Stimulated activated CD8-positive, alpha-beta memory T cell treated with anti-CD3 and anti-CD28 coated beads, Interleukin-15, amount 100 ng/mL, for 24 hours (primary cell): ENCODE measurements at places on chromosomes 16 and 17.

DNA sequence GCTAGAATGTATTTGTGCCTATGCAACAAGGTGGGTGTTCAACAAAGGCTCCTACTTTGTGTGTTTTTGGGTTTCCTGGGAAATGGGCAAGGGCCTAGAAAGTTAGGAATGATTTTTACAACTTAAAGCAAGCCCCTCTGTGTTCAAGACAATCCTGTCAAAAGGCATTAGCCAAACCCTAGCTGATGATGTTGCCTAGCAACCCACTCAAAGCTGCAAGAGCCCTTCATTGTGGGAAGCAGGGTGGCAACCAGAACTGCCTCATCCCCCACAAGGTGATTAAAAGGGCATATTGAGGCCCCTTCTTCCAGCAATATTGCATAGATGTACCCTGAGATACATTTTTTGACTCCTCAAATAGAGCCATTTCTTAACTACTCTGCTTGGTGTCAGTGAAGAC is 16.0 kb upstream of the RASL10B start:
- DNase-seq, result no peak

DNA sequence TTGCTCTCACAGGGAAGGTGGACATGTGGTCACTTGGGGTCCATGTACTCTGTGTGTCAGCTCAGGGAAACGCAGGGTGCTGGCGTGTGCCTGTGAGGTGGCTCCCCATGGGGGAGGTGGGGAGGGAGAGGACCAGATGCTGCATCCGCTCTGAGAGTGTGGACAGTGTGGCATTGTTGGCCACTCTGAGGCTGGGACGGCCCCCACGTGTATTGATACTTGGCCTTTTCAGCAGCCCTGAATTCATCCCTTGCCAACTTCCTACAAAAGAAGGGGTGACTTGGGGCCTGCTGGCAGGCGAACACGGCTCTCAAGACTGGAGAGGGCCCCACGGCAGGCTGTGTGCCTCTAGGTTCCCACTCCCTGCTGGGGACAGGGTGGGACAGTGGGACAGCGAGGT is 120.1 kb downstream of the RAB11FIP4 start:
- no peak for DNase-seq

- peak; percentile 39 for DNase-seq
Measured at GRCh38 chr16:67447508-67448076, 16.7 kb downstream of the HSD11B2 start.

DNA sequence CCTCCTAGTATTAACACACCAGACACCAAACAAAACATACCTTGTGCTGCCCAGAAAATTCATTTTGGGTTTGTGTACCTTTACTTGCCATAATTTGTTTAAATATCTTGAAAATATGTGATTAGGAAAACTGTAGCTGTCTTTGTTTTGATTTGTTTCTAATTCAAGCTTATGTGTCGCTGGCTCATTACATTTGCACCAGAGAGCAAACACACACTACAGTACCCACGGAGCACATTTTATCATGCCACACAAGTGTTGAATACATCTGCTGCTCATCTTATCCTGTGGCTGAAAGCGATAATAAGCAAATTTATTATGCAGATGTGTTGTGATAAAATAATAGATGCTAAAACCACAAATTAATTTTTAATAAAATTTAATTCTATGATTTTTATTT is 63.1 kb downstream of the SPAG9 start:
- no peak for DNase-seq

DNA sequence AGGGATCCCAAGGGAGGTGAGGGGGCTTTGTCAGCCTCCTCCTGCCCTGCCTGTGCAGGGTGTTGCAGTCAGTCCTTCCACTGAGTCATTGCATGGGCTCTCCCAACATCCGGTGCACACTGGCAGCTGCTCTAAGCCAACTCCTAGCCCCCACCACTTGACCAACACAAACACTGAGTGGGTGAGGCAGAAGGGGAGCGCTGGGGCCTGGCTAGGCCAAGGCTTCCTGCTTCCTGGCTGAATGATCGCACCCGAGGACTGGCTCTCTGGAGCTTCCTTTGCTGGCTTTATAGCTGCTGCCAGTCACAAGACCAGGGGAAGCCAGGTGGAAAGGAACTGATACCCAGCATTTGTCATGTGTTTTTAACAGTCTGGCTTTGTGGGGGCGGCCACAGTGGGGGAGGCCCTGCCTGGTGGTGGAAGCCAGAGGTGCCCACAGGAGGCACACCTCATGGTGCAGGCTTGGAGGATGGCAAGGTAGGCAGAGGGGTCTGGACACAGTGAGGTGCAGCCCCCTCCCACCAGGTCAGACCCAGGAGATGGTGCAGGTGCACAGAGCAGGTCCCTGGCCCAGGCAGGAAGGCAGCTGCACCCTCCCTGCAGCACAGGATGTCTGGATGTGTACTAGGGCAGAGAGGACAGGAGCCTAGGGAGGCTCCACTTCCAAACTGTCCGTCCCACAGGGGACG is 6.8 kb downstream of the MPG start:
- no peak for DNase-seq

DNA sequence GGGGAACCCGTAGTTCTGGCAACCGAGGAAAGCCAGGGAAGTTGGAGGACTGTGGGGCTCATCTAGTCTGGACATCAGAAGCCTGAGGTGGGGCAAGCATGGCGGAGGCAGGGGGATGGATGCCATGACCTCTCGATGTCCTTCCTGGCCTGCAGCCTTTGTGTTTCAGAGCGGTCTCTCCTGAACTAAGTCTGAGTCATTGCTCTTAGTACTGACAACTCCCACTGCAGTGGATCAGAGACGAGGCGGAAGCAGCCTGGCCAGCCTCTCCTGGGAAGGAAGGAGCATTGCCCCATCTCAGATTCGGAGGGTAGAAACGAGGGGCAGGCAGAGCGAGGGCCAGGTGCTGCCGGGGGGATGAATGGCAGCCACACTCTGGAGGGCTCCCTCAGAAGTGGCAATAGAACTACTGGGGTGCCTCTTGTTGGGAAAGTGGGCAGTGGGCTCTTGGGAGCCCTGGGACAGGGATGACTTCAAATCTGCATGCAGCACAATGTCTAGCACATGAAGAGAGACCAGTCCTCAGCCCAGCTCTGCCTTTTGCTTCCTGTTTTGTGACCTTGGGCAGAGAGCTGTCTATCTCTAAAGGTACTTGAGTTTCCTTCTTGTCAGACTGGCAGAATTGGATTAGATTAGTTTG is 3.6 kb upstream of the STAC2 start:
- DNase-seq, result no peak

DNA sequence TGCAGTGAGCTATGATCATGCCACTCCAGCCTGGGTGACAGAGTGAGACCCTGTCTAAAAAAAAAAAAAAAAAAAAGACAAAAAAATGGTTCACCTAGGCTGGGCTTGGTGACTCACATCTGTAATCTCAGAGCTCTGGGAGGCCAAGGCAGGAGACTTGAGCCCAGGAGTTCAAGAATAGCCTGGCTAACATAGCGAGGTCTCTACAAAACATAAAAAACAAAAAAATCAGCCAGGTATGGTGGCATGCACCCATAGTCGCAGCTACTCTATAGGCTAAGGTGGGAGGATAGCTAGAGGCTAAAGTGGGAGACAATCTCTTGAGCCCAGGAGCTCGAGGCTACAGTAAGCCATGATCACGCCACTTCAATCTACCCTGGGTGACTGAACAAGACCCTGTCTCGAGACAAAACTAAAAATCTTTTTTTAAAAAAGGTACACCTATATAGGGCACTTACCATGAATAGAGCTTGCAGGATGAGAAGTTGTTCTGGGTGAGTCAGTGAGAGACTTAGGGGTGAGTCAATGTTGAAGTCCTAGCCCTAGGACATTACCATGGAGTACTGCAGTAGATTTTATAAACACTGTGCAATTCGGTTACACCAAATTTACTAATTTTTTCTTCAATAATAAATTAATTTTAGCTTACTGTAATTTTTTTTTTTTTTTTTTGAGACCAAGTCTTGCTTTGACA is 19.0 kb downstream of the USP32 start:
- no peak for DNase-seq

DNA sequence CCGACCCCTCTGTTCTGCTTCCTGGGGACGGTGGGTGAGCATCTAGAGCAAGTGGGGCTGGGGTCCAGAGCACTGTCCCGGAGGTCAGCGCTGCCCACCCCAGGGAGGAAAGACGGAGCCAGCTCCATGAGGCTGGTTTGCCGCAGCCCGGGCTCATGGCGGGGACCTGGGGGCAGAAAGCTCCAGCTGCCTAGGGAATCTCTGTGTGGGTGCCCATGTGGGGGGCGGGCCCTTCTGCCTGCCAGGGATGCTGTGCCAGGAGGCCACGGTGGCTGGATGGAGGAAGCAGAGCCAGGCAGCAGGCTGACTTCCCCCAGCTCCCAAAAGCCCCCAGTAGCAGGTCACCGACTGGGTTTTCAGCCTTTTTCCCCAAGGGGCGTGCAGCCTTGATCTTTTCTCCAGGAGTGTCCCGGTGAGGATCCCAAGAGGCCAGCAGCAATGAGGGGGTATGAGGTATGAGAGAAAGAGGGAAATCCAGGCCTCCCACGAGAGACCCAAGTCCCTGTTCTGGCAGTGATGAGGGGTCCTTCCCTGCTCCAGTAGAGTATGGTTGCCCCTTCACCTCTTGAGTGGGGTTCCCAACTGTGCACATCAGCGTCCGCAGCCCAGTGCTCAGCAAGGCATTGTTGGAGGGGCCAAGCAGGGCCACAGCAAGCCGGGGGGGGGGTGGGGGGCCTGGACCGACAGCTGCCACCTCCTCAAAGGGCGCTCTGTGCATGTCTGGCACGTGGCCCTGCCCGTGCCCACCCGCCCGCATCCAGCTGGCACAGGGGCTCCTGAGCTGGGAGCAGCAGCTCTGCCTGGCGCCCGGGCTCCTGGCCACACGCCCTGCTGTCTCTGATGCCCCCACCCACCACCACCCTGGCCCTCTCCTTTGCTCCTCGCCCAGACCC is 15.6 kb upstream of the BCAR1 start:
- no peak for DNase-seq

GRCh38 chr17:50972577-50972976 is 106.4 kb upstream of the TOB1 start:
- DNase-seq, result no peak

DNA sequence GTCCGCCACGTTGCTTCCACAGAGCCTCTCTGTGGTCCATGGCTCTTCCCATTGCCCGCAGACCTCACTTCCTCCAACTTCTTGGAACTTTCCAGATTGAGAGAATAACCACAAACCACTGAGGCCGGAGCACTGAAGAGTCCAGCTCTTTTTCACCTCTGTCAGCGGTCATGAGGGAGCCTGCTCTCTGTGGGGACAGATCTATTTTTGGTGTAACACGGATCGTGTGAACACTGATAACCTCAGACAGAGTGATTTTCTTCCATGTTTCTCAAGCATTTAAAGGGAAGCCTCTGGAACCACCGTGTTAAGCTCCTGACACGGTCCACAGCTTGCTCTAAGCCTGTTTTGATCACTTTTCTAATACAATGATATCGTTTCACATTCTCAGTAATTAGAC is 49.7 kb downstream of the NTN1 start:
- DNase-seq, result no peak

DNA sequence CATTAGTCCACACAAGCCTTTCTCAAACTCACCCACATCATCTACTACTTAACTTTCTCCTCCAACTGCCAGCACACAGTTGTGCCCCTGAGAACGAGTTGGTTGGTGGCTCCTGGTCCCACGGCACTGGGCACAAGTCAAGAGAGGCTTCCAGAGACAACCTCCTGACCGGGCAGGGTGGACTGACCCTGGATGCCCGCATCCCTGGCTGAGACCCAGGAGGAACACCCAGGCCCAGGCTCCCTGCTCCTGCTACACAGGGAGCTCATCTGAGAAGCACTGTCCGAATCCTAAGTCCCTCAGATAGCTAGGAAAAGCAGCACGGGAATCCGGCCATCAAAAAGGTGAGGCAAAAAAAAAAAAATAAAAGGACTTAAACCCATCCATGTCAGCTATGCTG is 29.0 kb downstream of the WDR45B start:
- DNase-seq, result no peak

- no peak for DNase-seq
Measured at GRCh38 chr17:29653995-29654714, 31.4 kb upstream of the CORO6 start.

DNA sequence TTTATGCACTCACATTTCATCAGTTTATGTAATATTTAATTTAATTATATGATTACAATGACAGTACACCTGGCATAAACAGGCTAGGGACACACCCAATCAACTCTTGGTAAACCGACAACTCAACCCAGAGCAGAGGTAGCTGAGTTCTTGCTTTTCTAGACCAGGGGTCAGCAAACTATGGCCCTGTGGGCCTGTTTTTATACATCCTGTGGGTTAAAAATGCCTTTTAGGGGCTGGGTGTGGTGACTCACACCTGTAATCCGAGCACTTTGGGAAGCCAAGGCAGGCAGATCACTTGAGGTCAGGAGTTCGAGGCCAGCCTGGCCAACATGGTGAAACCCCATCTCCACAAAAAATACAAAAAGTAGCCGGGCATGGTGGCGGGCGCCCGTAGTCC is 99.2 kb upstream of the TMEM97 start:
- no peak for DNase-seq

- no peak for DNase-seq
Measured at GRCh38 chr16:89332243-89332901, 114.9 kb downstream of the ZNF778 start.

DNA sequence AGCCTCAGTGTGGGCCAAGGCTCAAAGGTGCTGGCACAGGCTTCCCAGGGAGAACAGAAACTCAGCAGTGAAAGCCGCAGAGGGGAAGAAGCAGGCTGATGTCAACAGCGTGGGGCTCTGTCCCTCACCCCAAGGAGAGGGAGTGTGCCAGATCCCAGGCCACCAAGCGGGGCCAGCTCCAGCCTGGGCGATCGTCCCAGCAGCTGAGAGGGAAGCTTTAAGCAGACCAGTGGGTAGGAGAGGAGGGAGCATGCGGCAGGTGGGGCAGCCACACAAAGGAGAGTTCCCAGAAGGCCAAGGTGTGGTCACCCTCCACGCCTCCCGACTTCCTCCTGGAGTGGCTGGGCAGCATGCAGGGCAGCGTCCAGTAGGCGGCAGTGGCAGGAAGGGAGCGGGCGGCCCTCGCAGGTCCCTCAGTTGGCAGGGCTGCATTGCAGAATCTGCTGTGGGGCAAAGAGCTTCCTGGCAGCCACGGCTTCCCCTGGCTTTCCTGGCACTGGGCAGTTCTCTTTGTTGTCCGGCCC is 6.0 kb downstream of the SYNGR2 start:
- DNase-seq, result no peak

DNA sequence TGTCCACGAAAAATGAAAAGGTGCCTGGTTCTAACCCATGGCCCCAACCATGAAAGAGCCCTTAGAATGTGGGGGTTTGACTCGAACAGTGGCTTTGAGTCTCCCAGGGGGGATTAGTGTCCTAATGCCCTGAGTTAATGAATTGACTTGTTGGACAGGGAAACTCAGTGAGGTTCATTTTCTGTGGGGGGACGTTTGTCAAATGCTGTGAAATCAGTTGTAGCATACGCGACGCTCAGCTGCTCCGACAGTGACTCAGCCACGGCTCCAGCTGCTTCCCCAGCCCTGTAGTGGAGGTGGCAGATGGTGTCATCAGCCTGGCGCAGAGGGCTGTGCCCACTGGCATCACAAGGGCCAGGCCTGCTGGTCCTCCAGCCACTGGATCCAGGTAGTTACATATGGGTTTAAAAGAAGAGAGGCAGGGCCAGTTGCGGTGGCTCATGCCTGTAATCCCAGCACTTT is 3.9 kb upstream of the TMEM235 start:
- DNase-seq, result no peak
